ENCODE measurements at places on chromosomes 12 and 14.

DNA sequence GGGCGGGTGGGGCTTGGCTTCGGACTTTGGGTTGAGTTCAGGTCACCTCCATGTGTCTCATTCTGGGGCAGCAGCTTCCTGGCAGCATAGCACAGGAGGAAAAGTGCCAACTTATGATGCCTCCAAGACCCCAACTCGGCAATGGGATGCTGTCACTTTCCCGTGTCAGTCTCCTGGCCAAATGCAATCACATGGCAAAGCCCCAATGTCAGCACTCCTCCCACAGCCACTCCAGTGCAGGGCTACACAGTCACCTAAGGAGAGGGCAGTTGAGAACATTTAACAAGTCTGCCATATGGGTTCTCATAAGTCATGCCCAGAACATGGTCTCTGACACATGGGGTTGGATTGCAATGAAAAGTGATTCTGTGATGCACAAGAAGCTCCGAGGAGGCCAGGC is 26.7 kb downstream of the ELK3 start:
- no peak for DNase-seq

- no peak for DNase-seq
Observed at GRCh38 chr12:70985850-70986249, 65.3 kb upstream of the PTPRR start.

- no peak for DNase-seq
Observed at GRCh38 chr14:36967892-36968555, 204.4 kb downstream of the SLC25A21 start.

DNA sequence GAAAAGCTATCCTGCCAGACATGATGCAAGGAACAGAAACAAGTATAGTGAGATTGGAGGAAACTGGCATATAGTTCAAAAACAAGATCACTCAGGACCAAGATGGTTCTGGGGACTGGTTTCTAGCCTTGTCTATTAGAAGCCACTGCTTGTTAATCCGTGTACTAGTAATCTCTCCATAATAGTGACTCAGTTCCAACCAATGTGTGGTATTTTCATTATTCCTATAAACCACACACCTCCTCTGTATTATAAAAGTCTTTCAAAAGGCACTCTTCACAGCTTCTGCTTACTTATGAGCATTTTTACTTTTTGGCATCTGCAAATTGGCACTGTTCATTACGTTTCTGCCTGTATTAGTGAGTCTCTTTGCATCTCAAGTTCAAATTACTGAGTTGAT is 140.3 kb downstream of the SLC6A15 start:
- DNase-seq, result no peak

GRCh38 chr14:74533576-74533975 is 40.0 kb downstream of the ISCA2 start:
- no peak for DNase-seq

GRCh38 chr14:70203686-70204085 is 14.9 kb upstream of the SLC8A3 start:
- DNase-seq, result no peak

- no peak for DNase-seq
Observed at GRCh38 chr14:77190977-77191376, 9.4 kb downstream of the TMEM63C start.

DNA sequence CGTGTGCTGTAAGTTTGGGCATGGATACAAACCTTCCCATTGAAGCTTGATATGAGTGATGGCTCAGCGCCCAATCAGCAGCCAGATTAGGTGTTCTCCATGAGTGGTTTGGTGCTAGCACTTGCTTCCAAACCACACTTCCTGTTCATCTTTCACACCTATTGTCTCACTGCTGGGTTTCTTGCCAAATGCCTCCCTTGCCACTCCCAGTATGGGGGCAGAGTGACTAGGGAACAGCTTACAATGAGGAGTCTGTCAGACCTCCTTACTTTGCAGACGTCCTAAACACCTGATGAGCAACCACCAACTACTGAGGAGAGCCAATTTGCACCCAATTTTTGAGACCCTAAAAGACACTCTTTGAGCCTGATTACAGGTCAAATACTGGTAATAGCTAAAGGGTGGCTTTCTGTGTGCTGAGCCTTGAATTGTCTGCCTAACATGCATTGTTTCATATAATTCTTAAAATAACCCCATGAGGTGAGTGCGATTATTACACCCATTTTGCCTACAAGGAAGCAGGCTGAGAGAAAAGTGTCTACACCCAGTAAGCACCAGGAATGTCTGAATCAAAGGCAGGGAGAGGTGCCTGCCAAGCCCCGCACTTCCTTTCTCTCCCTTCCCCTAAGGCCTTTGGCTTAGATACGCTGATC is 48.4 kb upstream of the FOS start:
- DNase-seq, result no peak

All from stimulated activated CD4-positive, alpha-beta T cell treated with anti-CD3 and anti-CD28 coated beads, Interleukin-1b, Interleukin-23, amount 100 ng/mL, for 24 hours (primary cell).